Activated T-cell treated with anti-CD3 and anti-CD28 coated beads, Interleukin-2, amount 50 U/mL, for 48 hours (primary cell): ENCODE measurements at places on chromosomes 7 and 10.
A peak's percentile ranks its signal among the peaks of the same experiment; 100 is the strongest.

- no peak for DNase-seq
Measured at GRCh38 chr7:142483659-142484317, 225.9 kb upstream of the PRSS58 start.

DNA sequence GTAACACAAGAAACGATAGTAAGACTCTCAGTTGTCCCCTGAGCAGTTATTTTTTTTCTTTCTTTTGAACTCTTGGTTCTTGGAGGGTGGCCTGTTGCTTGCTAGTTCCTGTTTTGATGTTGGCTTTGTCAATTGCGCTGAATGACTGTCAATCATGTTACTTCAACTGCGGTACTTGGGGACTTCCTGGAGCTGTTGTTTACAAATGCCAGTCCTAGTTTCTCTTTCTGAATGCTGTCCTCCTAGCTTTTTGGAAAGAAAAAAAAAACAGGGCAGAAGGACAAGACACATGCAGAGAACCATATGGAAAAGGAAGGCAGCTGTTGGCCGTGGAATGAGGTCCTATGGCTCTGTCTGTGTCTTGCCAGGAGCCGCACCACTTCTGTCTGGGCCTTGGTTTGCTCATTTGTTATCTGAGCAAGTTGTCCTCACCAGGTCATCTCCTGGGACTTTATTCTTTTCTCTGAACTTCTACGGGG, 7.0 kb upstream of the PDCD4 start:
- DNase-seq = peak; percentile 19

- no peak for DNase-seq
Measured at GRCh38 chr7:69246758-69247157, 351.5 kb upstream of the AUTS2 start.

- no peak for DNase-seq
Measured at GRCh38 chr10:44567471-44567870, 182.6 kb upstream of the CXCL12 start.

GRCh38 chr10:88027570-88027969, 164.1 kb downstream of the PTEN start:
- no peak for DNase-seq

- no peak for DNase-seq
Measured at GRCh38 chr7:92702535-92702934, 112.3 kb upstream of the FAM133B start.

DNA sequence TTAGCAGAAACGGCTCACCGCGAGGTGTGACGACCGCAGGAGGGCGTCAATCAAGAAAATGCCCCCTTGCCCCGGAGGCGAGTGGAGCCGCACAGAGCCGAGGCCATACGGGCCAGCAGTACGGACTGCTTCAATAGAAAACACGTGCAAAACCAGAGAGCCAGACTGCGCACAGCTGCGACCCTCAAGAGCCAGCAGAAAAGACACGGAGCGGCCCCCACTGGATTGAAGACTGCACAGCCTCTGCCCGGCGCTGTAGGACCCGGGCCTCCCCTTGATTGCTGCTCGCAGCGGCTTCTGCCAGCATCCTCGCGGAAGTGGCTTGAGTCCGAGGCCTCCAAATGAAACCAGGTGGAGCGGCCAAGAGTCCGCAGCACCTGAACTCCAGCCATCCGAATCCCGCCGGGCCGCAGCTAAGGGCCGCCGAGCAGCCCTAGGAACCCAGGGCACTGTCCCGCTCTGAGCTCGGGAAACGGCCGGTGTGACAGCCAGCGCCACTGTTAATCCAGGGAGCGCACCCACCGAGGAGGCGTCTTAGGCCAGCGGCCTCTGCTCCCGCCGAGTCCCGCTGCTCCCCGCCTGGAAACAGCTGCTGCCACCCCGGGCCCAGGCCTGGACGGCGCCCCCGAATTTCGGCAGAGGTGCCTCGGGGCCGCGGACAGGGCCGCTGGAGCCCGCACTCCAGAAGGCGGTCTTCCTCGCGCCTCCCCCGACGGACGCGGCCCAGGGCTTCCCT, 660 bp upstream of the HHEX start:
- peak; percentile 45 for DNase-seq

DNA sequence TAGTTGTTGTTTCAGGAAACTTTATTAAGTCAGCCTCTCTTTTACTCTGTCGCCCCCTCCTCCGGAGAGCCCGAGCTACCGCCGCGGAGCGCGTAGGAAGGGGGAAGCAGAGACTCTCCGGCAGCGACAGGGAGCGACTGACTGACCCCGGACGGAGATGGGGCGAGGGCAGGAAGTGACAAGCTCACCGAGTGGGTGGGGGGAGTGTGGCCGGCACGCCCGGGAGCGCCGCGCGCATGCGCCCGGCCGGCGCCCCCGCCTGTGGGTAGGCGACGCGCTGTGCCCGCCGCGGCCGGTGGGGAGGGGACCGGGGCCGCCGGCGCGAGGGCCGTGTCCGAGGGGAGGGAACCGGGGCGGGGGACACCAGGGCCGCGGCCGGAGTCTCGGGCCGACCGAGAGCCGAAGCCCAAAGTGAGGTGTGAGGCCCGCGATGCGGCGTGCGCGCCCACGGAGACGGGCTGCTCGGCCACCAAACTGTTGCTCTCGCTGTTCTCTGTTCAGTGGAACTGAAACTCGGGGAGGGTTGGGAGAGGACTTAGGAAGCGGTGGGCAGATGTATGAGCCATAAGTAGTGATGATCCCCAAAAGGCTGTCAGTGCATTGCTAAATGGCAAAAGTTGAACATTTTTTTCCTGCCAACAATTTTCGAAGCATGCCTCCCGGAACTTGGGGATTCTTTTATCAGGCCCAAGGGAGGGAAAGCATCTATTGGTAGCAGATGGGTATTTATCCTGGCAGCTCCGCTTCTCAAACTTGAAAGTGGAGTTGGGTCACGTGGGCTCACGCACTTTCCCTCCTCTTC, at the start of gene ZNF800:
TSS of gene ZNF800 (minus strand) at position 143 of the 802 bp plus-strand sequence. CDS start 1,151 bp downstream, outside the sequence.
- DNase-seq = peak; percentile 89

GRCh38 chr7:359226-359765, 69.3 kb downstream of the FOXL3 start:
- no peak for DNase-seq

- DNase-seq = peak; percentile 17
Measured at GRCh38 chr7:69599955-69600709, 1.9 kb downstream of the AUTS2 start.

DNA sequence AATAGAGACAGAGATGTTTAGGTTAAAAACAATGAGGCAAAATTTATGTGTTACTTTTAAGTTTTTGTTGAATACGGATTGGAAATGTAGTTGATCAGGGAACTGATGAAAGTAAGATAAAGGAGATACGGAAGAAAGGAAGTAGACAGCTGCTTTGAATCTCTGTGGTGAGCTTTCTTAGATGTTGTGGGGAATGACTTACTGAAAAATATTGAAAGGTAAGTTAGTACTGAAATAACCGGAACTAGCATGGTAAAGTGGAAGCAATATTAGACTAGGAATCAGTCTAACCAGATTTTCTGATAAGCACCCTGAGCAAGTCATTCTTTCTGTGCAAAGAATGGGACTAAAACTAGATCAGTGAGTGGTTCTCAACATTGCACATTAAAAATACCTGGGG, 34.8 kb downstream of the LUC7L2 start:
- DNase-seq = no peak

- DNase-seq = no peak
Measured at GRCh38 chr10:73404690-73405089, 9.2 kb downstream of the ANXA7 start.

DNA sequence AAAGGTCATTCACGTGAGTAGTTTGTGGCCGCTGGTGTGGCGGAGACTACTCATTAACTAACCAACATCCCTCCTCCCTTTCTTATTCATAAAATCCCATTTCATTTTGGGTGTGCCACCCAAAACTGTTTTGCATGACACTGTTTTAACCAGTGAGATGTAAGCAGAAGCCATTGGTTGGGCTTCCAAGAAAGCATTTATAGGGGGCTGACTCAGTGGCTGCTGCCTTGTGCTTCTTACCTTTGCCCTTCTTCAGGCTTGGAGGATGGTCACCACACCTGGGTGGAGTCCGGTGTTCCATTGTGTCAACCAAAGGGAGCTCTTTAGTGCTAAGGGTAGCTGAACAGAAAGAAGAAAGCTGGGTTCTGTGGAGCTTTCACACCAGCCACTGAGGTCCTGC, 37.2 kb upstream of the EPC1 start:
- DNase-seq = no peak

GRCh38 chr7:5423976-5424748, 528 bp upstream of the TNRC18 start:
- DNase-seq = peak; percentile 70

- DNase-seq = no peak
Measured at GRCh38 chr10:112091703-112092102, 91.9 kb downstream of the GPAM start.

- DNase-seq = no peak
Measured at GRCh38 chr10:90780488-90780887, 77.4 kb downstream of the HTR7 start.

GRCh38 chr10:4334871-4335270, 491.1 kb upstream of the AKR1E2 start:
- no peak for DNase-seq

DNA sequence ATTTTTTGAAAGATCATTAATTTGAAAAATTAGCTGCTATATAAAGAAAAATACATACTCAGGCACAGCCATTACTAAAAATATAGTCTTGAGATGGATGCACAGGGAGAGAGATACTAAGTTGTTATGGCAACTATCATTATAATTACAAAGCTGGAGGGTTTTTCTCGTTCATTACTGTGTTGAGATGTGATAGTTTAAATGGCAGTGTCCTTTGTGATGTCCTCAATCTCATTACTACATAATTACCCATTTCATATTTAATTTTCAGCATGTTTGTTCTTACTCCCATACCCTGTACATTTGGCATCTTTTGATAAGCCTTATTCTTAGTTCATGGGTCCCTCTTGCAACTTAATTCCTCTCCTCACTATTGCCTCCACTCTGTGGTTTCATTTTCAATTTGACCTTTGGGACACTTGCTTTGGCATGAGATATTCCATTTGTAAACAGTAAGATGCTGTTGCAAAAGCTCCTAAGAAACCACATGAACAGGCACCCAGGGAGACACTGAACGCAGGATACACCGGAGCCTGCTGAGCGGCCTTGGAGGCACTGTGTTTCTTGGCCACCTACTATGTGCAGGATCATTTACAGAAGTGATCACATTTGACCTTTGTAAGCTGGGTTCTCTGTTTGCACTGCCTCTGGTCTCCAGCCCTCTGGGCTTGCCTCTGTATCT, 4.8 kb upstream of the CPXM2 start:
- DNase-seq = no peak

GRCh38 chr10:84473136-84473535, 144.7 kb downstream of the CCSER2 start:
- DNase-seq = no peak

- peak; percentile 80 for DNase-seq
Measured at GRCh38 chr7:150451097-150451793, 815 bp downstream of the GIMAP8 start.

- no peak for DNase-seq
Measured at GRCh38 chr7:81624021-81624592, 145.7 kb downstream of the HGF start.

DNA sequence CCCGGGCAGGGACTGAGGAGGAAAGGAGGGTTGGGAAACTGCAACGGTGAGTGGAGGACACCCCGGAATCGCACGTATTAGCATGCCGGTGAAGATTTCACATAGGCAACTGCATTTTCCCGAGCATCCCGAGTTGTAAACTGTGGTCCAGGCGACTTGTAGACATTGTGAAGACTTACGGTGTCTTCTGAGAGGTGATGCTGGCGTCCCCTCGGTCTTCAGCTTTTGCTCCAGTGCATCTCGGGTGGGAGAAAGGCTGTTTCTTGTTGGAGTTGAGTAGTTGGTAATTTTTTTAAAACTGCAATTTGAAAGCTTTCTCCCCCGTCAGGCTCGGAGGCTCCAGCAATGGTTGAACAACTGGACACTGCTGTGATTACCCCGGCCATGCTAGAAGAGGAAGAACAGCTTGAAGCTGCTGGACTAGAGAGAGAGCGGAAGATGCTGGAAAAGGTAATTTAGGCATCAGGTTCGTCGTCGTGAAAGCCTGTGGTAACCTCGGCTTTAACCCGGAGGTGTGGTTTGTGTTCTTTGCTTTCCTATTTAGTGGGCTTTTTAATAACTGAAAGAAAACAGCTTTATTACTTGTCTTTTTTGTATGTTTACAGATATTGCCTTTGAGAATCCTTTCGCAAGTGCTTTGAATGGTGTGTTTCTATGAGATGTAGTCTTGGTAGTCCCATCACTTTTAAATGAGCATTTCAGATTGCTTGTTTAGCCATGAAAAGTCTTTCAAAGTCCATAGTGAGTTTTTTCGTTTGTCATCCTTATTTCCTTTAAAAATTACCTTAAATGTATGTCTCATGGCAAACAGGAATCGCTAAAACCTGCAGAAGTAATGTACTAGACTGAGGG, 687 bp downstream of the HELLS start:
- DNase-seq = no peak

DNA sequence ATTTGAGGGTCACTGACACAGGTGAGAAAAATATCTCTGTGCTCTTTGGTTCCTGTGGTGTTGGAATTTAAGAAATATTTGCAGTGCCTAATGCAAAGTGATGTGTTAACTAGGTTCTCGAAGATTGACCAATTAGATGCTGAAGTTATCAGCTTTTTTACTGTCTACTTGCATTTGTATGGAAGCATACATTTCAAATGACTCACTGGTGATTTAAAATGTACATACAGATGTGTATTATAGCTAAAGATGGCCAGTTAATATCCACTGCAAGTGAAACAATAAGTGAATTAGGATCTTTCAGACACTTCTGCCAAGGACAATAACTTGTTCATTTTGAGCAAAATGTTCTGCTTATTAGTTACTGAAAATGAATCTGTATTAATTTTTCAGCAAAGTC, 205.0 kb downstream of the FANK1 start:
- no peak for DNase-seq

DNA sequence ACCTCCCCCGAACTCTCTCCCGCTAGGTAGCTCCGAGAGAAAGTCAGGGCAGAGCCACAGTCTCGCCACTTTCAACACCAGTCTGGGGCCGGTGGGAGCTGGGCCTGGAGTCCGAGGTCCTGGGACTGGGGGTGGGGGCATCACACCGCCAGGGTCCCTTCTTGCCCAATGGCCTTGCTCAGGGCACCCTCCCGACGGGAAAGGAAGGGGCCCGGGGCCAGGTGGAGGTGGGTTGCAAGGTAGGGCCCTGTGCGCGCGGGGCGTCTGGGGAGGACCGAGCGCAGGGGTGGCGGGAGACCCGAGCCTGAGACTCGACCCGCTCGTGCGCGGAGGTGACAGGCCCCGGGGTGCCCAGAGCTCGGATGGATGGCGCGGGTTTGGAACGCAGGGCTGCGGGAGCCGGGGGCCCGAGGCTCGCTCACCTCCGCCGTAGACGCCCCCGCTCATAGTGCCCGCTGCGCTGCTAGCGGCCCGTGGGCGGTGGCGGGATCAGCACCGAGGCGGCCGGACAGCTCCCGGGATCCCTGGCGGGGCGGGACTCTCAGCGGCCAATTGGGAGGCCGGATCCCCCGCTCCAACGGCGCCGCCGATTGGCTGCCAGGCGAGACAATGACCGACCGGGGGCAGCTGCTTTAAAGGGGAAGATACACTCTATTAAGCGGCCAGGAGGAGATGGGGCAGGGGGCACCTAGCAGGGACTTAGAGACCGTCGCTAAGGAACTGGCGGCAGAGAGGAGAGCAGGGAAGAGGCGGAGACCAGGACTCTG, at the start of gene ACTL6B:
TSS of gene ACTL6B (minus strand) at position 541 of the 767 bp plus-strand sequence. CDS start at position 447, 94 bp downstream.
- DNase-seq = peak; percentile 75

GRCh38 chr7:1239803-1240516, 7.3 kb downstream of the UNCX start:
- no peak for DNase-seq

GRCh38 chr10:89838044-89838615, 136.7 kb downstream of the KIF20B start:
- no peak for DNase-seq
